ENCODE measurements at places on chromosomes 6 and 20.

DNA sequence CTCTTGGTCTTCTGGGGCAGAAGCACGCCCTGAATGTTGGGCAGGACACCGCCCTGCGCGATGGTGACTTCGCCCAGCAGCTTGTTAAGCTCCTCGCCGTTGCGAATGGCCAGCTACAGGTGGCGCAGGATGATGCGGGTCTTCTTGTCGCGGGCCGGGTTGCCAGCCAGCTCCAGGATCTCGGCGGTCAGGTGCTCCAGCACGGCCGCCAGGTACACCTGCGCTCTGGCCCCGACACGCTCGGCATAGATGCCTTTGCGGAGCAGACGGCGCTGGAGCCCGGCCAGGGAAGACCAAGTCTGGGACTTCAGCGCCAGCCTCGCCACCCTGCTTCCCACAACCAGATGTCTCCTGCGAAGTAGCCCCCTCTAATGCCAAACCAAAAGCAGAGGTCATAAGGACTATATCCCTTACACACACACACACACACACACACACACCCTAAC is 8.0 kb upstream of the SLC17A3 start:
- H3K4me1 ChIP-seq: no peaks in the 10 kb centered on the region
- no peak overlapping the region for H3K27ac ChIP-seq
- no peaks in the 10 kb centered on the region for H3K36me3 ChIP-seq
- no peak overlapping the region for H3K4me3 ChIP-seq

- no peak overlapping the region for H3K4me3 ChIP-seq
- no peak overlapping the region for H3K27ac ChIP-seq
Observed at GRCh38 chr6:35046862-35047261, 94.3 kb downstream of the TCP11 start.

GRCh38 chr6:47733879-47734558 is 35.6 kb downstream of the ADGRF4 start:
- no peaks in the 10 kb centered on the region for H3K36me3 ChIP-seq
- H3K4me3 ChIP-seq: no peak overlapping the region
- H3K4me1 ChIP-seq: peaks cover 5% of the 10 kb centered on the region
- H3K27ac ChIP-seq: no peak overlapping the region
- DNase-seq: peak; percentile 77

- no peak for DNase-seq
- H3K27me3 ChIP-seq: no peaks in the 10 kb centered on the region
- no peaks in the 10 kb centered on the region for H3K4me1 ChIP-seq
- no peak overlapping the region for H3K27ac ChIP-seq
Observed at GRCh38 chr6:28712982-28713381, 187.3 kb downstream of the GPX5 start.

GRCh38 chr6:45378334-45378926 is 696 bp upstream of the SUPT3H start:
- peaks cover 34% of the 10 kb centered on the region for H3K4me1 ChIP-seq
- H3K36me3 ChIP-seq: no peaks in the 10 kb centered on the region
- H3K27ac ChIP-seq: peak overlapping the region; percentile 62
- DNase-seq: peak; percentile 71

GRCh38 chr6:101676187-101676586 is 282.7 kb downstream of the GRIK2 start:
- no peak overlapping the region for H3K27ac ChIP-seq
- no peaks in the 10 kb centered on the region for H3K4me1 ChIP-seq
- DNase-seq: no peak
- no peak overlapping the region for H3K4me3 ChIP-seq
- H3K27me3 ChIP-seq: no peaks in the 10 kb centered on the region

GRCh38 chr6:43736844-43737243 is 33.2 kb upstream of the VEGFA start:
- no peak overlapping the region for H3K4me3 ChIP-seq
- H3K27ac ChIP-seq: no peak overlapping the region
- no peaks in the 10 kb centered on the region for H3K27me3 ChIP-seq
- H3K4me1 ChIP-seq: no peaks in the 10 kb centered on the region

- no peaks in the 10 kb centered on the region for H3K4me1 ChIP-seq
- H3K36me3 ChIP-seq: no peaks in the 10 kb centered on the region
- no peaks in the 10 kb centered on the region for H3K27me3 ChIP-seq
- H3K4me3 ChIP-seq: no peak overlapping the region
Observed at GRCh38 chr20:16930656-16931055, 182.5 kb downstream of the OTOR start.

Data from Karpas-422 (cell line).